ENCODE measurements at places on chromosomes 1 and 21.

GRCh38 chr1:186681121-186681520, 898 bp upstream of the PTGS2 start:
- DNase-seq, result no peak

GRCh38 chr1:111448482-111448917, 556 bp downstream of the WDR77 start:
- DNase-seq, result no peak

GRCh38 chr1:224529844-224530243, 86.3 kb upstream of the CNIH3 start:
- no peak for DNase-seq

GRCh38 chr1:214372092-214372491, 91.1 kb downstream of the SMYD2 start:
- no peak for DNase-seq

DNA sequence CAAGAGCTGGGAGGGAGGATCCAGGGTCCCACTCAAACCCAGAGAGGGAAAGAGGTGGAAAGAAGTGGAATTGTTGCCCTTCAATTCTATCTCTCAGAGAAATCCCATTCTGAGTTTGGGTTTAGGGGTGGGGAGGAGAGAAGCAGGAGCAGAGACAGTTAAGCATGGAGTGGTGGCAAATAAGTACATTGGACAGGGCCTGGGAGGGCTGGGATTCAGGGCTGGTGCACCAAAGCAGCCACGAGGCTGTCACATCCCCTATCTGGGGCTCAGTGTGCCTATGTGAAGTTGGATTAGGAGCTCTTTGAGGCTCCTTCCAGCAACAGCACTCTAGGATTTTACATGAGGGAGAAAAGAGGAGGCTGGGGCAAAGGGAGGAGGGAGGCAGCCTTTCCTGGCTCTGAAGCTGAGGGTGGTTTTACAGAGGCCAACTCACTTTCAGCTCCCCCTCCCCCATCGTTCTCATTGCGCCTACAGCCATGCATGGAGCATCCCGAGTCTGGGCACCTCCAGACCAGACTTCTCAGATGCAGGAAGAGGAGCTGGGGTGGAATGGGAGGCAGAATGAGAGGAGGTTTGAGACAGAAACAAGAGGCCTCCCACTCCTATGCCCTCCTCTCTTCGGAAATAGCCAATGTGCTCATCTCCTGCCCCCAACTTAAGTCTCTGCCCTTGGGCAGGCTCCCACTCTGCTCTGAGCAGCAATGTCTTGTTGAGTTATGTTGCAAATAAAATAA, 3.0 kb upstream of the SYT6 start:
- no peak for DNase-seq

- DNase-seq, result no peak
These were observed 60.0 kb downstream of the EIF2B3 start for GRCh38 chr1:44926311-44926781.

- no peak for DNase-seq
These were observed 28.2 kb downstream of the WARS2 start for GRCh38 chr1:119112244-119112643.

GRCh38 chr1:152495066-152495675, 15.4 kb upstream of the LCE5A start:
- peak; percentile 32 for DNase-seq

DNA sequence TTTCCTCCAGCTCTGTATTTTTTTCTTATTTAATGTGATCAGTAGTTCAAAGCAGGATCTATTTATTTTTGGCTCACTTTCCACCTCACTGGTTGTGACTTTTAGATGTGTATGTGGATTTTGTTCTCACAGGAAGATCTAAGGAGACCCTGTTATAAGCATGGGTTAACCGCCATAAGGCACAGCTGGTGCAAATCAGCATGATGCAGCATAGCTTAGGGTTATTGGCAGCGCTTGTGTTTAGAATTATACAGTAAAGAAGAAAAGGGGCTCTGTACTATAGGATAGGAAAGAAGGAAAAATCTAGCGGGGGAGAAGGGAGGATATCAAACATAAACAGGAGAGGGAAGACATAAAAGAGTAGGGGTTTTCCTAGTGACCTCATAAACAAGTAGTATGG, 26.9 kb upstream of the RGL1 start:
- no peak for DNase-seq

GRCh38 chr1:201020721-201021629, 2.5 kb downstream of the KIF21B start:
- DNase-seq, result peak; percentile 67

- DNase-seq, result no peak
These were observed 112.1 kb upstream of the NEGR1 start for GRCh38 chr1:72394457-72394856.

- DNase-seq, result peak; percentile 46
These were observed 22.8 kb downstream of the DHRS3 start for GRCh38 chr1:12594966-12595756.

- DNase-seq, result no peak
These were observed 160.5 kb downstream of the ZBTB18 start for GRCh38 chr1:244211559-244211944.

GRCh38 chr1:164565357-164565756, 6.4 kb downstream of the PBX1 start:
- no peak for DNase-seq

DNA sequence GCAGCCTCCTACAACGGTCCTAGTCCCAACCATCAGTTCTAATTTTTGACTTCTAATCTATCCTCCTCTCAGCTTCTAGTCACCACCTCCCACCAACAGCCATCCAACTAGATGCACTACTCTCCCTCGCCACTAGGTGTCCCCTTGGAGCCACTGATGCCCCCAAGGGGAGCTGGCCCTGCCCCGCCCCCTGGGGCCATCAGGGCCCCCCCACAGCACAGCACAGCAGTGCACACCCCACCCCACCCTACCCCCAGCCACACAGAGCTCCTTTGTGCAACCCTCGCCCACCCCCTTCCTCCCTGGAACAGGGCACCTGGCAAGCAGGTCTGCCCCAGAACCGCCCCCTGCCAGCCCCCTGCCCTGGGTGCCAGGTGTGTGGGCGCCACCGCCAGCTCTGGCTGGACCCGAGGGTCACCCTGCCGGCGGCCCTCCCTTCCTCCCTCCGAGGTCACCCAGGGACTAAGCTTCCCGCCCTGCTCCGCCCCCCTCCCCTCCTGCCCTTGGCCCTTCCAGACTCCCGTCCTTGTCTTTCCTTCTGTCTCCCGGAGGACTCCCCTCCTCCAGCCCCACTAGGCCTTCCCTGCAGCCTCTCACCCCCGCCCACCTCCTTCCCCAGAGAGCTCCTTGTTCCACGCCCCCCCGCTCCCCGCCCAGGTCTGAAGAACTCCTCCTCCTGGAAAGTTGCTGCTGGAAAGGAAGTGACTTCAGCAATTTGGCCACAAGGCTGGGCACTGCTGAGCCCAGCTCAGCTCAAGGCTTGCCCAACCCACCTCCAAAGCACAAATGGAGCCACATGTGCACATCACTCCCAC, 47.0 kb downstream of the AHDC1 start:
- peak; percentile 83 for DNase-seq

DNA sequence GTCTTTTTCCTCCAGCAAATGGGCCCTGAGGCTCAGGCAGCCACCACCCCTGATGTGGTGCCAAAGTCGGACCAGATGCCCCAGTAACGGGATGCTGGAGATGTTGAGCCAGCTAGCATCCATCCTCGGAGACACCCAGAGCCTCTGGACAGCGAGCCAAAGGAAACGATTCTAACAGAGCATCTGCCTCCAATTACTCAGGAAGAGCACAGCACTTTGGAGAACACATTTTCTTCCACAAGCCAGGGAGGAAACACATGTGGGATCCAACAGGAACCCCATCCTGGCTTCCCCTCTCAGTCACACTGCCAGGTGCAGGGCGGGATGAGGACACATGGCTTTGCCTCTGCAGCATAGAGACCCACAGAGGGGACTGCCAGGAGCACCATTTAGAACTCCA, 44.9 kb downstream of the C1orf198 start:
- no peak for DNase-seq

GRCh38 chr1:21492356-21492625, 16.9 kb upstream of the ALPL start:
- no peak for DNase-seq

GRCh38 chr1:117633936-117634335, 28.1 kb downstream of the TENT5C start:
- DNase-seq, result no peak

GRCh38 chr1:207312604-207312920, 8.9 kb upstream of the CD55 start:
- DNase-seq, result no peak

- DNase-seq, result no peak
These were observed 351.9 kb upstream of the SGIP1 start for GRCh38 chr1:66182026-66182425.

DNA sequence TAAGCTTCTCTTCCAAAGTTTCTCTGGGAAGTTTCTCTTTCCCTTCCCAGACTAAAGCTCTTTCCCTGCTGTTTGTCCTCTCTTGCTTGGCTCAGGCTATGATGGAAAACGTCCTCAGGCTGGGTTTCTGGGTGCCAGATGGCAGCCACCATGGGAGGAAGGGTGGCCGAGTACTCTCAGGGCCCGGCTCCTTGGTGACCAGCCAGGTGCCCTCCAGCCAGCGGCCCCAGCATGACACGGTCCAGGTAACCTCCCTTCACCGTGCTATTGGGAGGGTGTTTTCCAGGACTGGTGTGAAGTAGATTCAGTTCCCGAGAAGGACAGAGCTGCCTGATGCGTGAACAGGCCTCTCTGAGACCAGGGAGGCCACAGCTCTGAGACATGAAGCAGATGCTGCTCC, 60.3 kb downstream of the KIF26B start:
- no peak for DNase-seq

GRCh38 chr1:24639881-24640280, 3.2 kb upstream of the SRRM1 start:
- DNase-seq, result no peak
